HAP-1 (cell line): ENCODE measurements at places on chromosomes 11 and 22.

DNA sequence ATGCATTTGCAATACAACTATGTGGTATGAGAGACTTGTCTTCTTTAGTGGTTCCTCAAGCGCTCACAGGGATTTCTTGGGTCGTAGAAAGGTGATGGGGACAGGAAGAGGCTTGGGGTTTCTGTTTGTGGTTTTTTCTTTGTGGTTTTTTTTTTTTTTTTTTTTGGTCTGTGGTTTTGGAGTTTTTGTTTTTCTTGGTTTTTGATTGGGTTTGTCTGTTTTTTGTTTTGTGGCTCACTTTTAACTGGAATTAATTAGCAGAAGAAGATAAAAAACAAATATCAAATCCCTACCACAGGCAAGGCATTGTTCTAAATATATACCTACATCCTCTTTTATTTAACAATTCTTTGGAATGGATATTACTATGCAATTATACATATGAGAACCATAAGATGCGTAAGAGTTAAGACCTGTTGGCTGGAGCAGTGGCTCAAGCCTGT is 5.5 kb downstream of the TTC28 start:
- DNase-seq = no peak

- DNase-seq = no peak
Observed at GRCh38 chr11:13012056-13012661, 3.0 kb downstream of the RASSF10 start.

DNA sequence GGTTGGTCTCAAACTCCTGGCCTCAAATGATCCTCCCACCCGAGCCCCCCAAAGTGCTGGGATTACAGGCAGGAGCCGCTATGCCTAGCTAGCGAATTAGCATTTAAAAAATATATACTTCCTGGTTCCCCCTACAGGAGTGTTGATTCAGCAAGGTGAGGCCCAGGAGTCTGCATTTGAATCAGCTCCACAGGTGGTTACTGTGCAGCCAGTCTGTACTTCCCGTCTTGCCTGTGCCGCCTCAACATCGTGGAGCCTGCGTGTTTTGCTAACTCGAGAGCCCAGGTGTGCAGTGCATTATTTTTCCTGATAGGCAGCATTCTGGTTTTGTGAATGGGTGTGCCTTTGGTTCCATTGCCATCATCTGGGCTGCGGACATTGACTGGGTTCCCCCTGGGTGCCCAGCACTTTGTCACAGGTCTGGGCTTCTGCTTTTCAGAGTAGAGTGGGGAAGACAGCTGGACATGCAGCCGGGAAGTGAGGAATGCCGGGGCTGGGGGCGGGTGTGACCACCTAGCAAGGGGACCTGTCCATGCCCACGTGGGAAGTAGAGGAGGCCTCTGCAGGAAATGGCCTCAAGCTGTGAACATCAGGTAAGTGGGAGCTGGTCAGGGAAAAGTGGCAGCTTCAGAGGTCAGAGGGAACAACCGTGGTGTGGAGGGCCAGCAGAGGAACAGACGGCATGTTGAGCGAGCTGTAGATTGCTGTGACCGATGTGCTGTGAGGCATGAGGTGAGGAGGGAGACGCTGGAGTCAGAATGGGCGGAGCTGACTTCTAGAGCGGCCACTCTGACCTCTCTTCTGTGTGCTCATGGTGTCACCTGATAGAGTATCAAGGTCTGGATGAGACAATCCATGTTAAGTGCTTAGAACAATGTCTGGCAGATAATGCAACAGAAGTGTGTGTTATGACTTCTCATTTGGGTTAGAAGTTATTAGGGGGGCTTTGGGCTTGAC is 42.2 kb downstream of the PPFIA1 start:
- no peak for DNase-seq

DNA sequence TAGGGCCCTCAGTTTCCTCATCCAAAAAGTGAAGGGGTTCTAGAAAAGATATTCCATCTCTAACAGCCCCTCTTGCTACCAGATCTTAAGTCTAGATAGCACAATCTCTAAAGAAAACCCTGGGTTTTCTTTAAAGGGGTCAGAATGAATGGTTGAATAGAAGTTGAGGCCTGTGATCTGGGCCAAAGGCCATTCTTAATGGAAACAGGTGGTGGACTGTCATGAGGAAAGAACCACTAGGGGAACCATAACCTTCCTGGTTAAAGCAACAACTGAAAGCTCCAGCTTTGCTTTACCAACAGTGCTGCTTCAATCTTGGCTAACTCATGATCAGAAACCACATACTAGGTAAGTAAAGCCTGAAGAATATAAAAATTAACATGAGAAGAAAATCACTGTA is 1.8 kb downstream of the CELF1 start:
- no peak for DNase-seq

DNA sequence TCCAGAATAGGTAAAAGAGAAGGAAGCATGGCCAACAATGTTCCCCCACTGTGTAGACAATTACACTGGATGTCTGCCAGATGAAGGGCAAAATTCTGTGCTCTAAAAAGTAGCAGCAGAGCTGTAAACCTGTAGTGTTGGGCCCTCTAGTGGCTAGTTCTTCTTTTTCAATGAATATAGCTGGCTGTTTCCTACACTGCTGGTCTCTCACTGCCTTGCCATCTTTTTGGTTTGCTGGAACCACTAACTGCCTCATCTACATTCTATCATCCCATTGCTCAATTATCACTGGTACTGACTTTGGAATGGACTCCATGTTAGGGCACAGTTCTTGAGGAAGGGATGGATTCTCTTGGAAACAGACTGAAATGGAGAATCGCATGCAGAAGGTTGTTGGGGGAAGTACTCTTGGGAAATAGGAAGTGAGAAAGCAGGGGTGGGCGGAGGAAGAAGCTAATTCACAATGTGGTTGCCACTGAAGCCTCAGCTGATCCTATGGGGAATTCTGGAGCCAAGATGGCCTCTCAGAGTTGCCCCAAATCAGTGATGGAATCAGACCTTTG is 17.9 kb downstream of the KCNE3 start:
- peak; percentile 67 for DNase-seq

GRCh38 chr22:19206287-19206686 is 27.8 kb upstream of the SLC25A1 start:
- DNase-seq = no peak

- DNase-seq = no peak
Observed at GRCh38 chr11:68664906-68665305, 19.4 kb upstream of the GAL start.

DNA sequence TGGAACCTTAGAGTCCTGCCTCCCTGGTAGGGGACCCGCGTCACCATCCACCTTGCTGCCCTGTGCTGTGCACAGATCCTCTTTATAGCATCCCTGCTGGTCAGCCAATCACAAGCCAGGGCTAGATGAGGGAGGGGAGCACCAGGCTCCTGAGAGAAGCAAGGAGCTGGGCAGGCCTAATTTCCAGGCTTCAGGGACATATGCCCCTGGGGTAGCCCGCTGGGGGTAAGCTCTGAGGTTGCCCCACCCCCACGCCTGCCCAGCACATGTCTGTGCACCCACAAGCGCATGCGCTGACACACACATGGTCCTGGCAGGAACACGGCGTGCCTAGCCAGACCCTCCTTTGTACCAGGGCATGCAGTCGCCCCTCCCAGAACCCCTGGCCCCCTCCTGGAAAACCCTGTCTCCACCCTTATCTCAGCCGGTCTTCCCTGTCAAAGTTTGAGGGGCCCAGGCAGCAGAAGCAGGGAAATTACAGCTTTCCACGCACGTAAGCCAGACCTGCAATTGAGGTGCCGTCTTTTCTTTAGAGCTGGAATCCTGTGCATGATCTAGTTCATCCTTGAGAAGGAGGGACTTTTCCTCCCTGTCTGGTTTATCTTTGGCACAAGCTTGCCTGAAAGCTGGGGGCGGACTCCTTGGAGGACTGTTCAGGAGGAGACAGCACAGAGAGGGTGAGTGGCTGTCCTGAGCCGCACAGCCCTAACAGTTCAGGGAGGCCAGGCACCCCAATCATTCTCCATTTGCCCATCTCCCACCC is 2.1 kb downstream of the SSTR3 start:
- no peak for DNase-seq

- no peak for DNase-seq
Observed at GRCh38 chr11:86579406-86579731, 93.0 kb downstream of the ME3 start.
